ENCODE measurements at places on chromosomes 7 and 10.
A peak's percentile ranks its signal among the peaks of the same experiment; 100 is the strongest.

- DNase-seq = no peak
These were observed 46.1 kb downstream of the PTPRN2 start for GRCh38 chr7:158541346-158542010.

- peak; percentile 79 for DNase-seq
These were observed 75.4 kb downstream of the HDAC9 start for GRCh38 chr7:18570890-18571478.

DNA sequence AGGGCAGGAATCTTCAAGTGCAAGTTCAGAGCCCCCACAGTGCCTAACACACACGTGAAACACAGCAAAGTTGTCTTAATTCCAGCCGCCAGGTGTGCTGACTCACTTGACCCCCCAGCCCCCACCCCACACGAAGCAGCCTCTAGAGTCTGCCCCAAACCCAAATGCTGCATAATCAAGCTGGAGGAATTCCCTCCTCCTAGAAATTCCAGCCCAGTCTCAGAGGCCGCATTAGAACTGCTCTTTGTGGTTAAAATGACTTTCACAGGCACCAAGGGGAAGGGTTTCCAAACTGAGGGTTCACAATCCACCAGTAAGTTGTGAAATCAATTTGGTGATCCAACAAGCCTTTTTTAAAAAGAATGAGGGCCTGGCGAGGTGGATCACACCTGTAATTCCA, 67.0 kb upstream of the PLXNA4 start:
- no peak for DNase-seq

GRCh38 chr10:52111101-52111891, 202.8 kb upstream of the DKK1 start:
- DNase-seq = no peak

DNA sequence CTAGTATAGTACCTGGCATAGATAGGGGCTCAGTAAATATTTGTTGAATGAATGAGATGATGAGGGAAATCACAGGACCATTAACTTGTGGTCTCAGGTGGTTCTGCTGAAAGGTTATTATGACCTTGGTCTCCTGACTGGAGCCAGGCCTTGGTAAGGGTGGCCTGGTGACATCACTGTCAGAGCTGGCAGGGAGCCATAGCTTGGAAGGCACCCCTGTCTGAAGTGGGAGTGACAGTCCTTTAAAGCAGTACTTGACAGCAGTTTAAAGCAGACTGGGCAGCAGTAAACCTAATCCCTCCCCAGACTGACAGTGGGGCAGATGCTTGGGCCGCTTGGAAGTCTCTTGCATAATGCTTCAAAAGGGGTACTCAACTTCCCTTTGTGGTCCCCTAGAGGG, 13.4 kb downstream of the DPCD start:
- DNase-seq = no peak

Data from cardiac fibroblast (primary cell).